ENCODE measurements at places on chromosomes 7 and 10. TPM values are rescaled to one million over a fixed set of nuclear protein-coding genes. Genes with fewer than 3 reads are reported as not detected.

The CYP3A4 gene
- 0.11 TPM for total RNA-seq

The NAPEPLD gene
- 8.2 TPM for total RNA-seq

The FKBP6 gene
- not detected for total RNA-seq

The PON1 gene
- 0.26 TPM for total RNA-seq

The ACTL6B gene
- not detected for total RNA-seq

The THSD7A gene
- total RNA-seq = 0.03 TPM

The ARMC3 gene
- not detected for total RNA-seq

The C10orf105 gene
- 0.03 TPM for total RNA-seq

The MSANTD7 gene
- 20.6 TPM for total RNA-seq

The HYAL4 gene
- total RNA-seq = 0.37 TPM

The CTNNA3 gene
- 0.13 TPM for total RNA-seq

The DDIT4 gene
- 192 TPM for total RNA-seq

The TAC1 gene
- not detected for total RNA-seq

The ZNF117 gene
- total RNA-seq = 7.5 TPM
